Naive B cell (primary cell): ENCODE measurements at places on chromosomes 16 and 17.

DNA sequence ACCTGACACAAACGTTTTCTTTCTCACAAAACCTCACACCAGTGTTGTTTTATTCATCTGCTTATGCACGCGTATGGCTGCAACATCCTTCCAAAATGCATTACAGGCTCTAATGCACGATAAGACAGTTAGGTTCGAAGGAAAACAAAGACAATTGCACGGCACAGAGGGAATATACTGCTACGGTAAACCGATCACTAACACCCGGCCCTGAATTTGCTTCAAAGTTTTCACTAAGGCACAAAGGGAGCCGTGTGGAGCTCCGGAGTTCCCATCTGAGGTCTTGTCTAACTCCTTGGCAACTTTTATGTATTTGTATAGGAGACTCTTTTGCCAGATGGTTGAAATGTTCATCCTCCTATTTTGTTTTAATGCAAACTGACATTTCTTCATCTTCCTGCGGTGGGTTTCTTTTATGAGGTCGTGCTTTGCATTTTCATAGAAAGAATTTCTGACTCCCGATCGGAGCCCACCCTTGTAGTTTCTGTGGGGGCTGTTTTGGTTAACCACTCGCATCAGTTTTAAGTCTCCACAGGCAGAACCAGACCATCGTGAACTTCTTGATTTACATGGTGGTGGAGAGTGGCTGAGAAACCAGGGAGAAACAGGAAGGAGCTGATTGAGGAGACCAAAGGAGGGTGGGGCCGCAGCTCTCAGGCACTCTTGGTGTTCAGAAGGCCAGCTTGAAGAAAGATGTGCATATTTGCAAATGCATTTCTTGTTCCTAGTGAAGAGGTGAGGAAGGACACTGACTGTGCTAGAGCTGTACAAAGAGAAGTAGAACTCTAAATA lies 516.8 kb downstream of the MAF start:
- DNase-seq, result no peak
- H3K4me1 ChIP-seq, result peaks cover 7% of the 10 kb centered on the region
- no peak overlapping the region for H3K4me3 ChIP-seq

DNA sequence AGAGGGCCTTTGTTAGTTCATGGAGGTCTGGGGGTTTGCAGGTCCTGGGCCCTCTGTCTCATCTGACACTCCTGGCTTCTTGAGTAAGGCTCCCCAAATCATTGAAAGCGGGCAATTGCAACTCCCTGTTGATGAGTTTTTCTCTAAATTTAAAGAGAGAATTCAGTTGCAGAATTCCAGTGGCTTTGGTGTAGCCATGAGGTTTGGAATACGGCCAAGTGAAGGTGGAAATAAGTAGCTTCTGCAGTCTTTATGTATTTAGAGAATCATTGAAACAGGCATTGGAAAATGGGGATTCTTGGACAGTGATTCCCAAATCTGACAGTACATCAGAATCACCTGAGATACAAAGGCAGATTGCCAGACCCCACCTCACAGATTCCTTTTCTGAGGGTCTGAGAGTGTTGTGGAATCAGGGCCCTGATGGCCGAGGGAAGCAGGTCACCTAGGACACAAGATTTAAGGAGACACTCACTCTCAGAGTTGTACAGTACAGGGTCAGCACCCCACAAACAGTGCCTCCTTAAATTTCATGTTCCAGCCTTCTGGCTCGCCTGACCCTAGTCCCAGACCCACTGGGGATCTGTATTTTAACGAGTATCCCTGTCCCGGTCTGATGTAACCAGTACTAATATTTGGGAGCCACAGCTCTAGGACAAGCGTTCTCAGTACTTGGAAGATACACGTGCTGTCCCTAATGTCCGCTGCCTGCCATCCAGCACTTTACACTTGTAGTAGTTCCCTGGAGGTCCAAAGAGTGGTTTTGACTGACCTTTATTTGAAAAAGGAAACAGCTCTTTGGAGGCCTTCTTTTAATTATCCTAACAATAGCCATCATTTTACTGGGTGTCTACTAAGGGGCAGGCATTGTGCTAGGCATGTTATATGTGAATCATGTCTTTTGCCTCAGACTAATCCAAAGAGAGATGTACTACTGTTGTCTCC lies 37.8 kb downstream of the YPEL2 start:
- no peaks in the 10 kb centered on the region for H3K36me3 ChIP-seq
- H3K4me3 ChIP-seq, result no peak overlapping the region
- no peaks in the 10 kb centered on the region for H3K27me3 ChIP-seq
- H3K27ac ChIP-seq, result peak overlapping the region; percentile 33
- H3K4me1 ChIP-seq, result peaks cover 89% of the 10 kb centered on the region
- DNase-seq, result no peak

GRCh38 chr16:81238296-81239011 lies at the start of gene BCO1:
Gene BCO1, plus strand, starts transcription at chr16:81238689. Its CDS starts 220 bp downstream, at chr16:81238909.
- H3K27me3 ChIP-seq, result peaks cover 8% of the 10 kb centered on the region
- DNase-seq, result no peak
- H3K27ac ChIP-seq, result peak within 1 kb of the TSS; percentile 73
- no peaks in the 10 kb centered on the region for H3K36me3 ChIP-seq
- peaks cover 5% of the 10 kb centered on the region for H3K4me1 ChIP-seq

DNA sequence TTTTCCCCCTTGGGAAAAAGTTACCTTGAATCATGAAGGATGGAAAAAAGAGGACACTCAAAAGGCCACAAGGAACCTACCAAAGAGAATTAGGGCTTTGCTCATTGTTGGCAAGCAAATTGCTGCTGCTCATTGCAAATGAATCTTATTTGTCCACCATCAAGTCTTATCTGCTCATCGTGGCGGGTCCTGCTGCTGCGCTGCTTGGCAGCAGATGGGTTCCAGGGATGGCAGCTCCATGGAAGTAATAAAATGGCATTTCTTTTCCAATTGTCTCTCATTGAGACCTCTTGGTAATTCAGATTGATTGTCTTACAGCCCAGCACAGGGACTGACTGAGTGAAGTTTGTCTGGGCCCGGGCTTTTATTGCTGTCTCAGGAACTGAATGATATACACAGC lies 118.7 kb downstream of the MRM1 start:
- H3K4me3 ChIP-seq, result peak overlapping the region; percentile 25
- DNase-seq, result no peak
- H3K27ac ChIP-seq, result no peak overlapping the region
- H3K27me3 ChIP-seq, result peaks cover 6% of the 10 kb centered on the region

- peak within 1 kb of the TSS; percentile 98 for H3K4me3 ChIP-seq
- H3K4me1 ChIP-seq, result peaks cover 51% of the 10 kb centered on the region
- peak within 1 kb of the TSS; percentile 98 for H3K27ac ChIP-seq
- peak; percentile 93 for DNase-seq
- no peaks in the 10 kb centered on the region for H3K36me3 ChIP-seq
Observed at GRCh38 chr16:75647492-75648264, at the start of the genes KARS1 and TERF2IP. Gene KARS1, minus strand, starts transcription at chr16:75647665. Its CDS starts 26 bp downstream, at chr16:75647639. Gene TERF2IP, plus strand, starts transcription at chr16:75647773. Its CDS starts 110 bp downstream, at chr16:75647883.

- H3K36me3 ChIP-seq, result no peaks in the 10 kb centered on the region
- no peak overlapping the region for H3K4me3 ChIP-seq
Observed at GRCh38 chr17:74606050-74606449, 14.0 kb upstream of the CD300LD start.

- no peak for DNase-seq
- H3K4me1 ChIP-seq, result no peaks in the 10 kb centered on the region
- H3K27ac ChIP-seq, result no peak overlapping the region
- peaks cover 6% of the 10 kb centered on the region for H3K36me3 ChIP-seq
Observed at GRCh38 chr16:52634528-52634927, 87.6 kb upstream of the TOX3 start.

DNA sequence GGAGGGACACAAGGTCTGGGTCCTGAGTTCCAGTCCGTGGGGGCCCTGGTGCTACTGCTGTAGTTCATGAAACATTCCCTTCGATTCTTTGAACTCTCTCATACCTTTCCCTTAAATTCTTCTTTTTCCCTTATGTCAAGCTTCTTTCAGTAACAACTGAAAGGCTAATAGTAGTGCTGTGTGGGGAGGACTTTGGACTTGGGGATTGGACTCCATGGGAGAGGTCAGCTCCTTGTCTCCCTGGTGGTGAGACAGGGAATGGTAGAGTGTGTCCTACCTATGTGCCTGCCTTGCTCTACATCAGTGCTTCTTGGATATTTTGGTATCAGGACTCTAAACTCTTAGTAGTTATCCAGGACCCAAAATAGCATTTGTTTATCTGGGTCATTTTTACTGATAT lies 628.1 kb downstream of the WWOX start:
- no peak for DNase-seq
- H3K36me3 ChIP-seq, result no peaks in the 10 kb centered on the region
- no peaks in the 10 kb centered on the region for H3K27me3 ChIP-seq
- peak overlapping the region; percentile 28 for H3K27ac ChIP-seq
- peaks cover 29% of the 10 kb centered on the region for H3K4me1 ChIP-seq
- H3K4me3 ChIP-seq, result no peak overlapping the region

GRCh38 chr17:61492759-61493526 lies 40.7 kb downstream of the TBX4 start:
- H3K4me1 ChIP-seq, result no peaks in the 10 kb centered on the region
- no peak for DNase-seq
- H3K4me3 ChIP-seq, result no peak overlapping the region

DNA sequence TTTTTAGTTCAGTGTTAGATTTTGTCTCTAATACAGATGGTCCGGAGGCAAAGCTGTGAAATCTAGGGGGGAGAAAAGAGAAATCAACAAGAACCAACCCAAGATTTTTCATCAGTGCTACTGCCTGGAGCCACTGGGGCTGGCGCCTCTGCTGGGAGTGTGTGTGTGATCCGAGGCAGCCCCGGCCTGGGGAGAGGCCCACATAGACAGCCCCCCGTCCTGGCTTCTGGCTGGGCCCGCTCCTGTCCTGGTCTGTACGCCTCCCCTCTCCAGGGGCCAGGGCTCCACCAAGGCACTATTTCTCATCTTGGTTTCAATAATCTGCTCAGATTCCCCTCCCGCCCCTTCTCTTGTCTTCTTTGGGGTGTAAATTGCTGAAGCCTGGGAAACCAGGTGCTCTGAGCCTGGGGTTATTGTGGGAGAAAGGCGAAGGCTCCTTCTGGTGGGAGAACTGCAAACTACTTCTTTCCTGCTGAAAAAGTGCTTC lies 7.8 kb downstream of the BAHCC1 start:
- H3K4me3 ChIP-seq, result no peak overlapping the region
- peaks cover 79% of the 10 kb centered on the region for H3K27me3 ChIP-seq
- peaks cover 15% of the 10 kb centered on the region for H3K4me1 ChIP-seq
- H3K36me3 ChIP-seq, result peaks cover 7% of the 10 kb centered on the region
- no peak overlapping the region for H3K27ac ChIP-seq

DNA sequence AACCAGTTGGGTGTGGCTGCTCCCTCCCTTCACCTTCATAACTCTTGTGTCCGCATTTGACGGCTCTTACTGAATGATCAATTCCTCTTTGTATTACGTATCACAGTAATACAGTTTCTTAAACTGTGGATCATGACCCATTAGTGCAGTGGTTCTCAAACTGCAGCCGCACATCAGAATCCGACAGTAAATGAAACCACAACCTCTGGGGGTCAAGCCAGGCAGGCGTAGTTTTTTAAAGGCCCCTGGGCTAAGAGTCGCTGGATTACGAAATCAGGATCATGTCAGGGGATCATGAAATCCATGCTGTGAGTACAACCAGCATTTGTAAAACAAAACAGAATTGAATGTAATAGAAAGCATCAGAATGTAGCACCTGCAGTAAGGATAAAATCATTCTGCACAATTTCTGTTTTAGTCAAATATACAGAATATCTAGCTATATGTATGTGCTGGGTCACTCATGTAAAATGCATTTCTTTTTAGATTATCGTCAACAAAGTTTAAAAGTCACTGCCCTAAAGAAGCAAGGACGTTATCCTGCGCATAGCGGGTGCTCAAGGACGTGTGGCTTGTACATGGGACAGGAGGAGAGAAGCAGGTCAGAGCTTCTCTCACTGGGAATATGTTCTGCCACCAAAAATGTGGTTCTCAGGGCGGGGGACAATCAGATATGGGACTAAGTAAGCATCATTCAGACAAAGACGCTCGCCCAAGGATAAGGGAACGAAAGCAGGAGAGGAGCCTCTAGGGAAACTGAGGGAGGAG lies 113.1 kb downstream of the ZFHX3 start:
- DNase-seq, result no peak
- H3K4me1 ChIP-seq, result peaks cover 11% of the 10 kb centered on the region
- H3K27ac ChIP-seq, result no peak overlapping the region
- no peaks in the 10 kb centered on the region for H3K27me3 ChIP-seq
- H3K4me3 ChIP-seq, result no peak overlapping the region

GRCh38 chr17:67716405-67716798 lies 1.3 kb upstream of the NOL11 start:
- no peak for DNase-seq
- peak overlapping the region; percentile 71 for H3K27ac ChIP-seq
- peaks cover 4% of the 10 kb centered on the region for H3K27me3 ChIP-seq
- peaks cover 16% of the 10 kb centered on the region for H3K4me1 ChIP-seq
- H3K4me3 ChIP-seq, result no peak overlapping the region

DNA sequence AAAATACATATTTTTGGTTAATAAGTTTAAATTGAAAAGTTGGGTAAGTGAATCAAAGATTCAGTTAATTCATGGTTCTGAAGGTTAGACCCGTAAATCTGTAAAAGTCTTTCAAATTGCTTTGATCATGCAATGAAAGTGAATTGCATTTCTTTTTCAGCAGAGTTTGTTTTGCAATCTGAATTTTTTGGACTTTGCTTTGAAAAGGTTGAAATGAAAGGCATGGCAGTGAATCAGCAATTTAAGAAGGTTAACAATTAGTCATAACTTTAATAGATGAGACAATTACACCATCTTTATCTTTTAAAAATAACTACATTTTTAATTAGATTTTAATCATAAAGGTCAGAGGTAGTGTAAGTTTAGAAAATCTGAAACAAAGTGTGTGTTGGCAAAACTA lies 310.9 kb upstream of the KCNJ16 start:
- H3K27ac ChIP-seq, result no peak overlapping the region
- H3K4me1 ChIP-seq, result no peaks in the 10 kb centered on the region
- H3K4me3 ChIP-seq, result no peak overlapping the region
- no peak for DNase-seq

DNA sequence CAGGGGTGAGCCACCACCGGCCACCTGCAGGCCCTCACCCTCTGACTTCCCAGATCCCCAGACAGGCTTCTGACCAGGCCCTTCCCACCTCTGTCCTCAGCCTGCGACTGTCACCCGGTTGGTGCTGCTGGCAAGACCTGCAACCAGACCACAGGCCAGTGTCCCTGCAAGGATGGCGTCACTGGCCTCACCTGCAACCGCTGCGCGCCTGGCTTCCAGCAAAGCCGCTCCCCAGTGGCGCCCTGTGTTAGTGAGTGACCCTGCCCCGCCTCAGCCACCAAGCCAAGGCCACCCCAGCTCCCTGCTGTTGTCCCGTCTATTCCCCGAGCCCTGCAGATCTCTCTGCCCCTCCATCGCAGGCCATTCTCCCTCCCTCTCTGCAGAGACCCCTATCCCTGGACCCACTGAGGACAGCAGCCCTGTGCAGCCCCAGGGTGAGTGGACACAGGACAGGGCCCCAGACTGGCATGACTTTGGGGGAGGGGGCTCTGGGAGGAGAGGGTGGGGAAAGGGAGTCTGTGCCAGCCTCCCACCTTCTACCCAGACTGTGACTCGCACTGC lies 1.9 kb downstream of the NTN3 start:
- H3K27me3 ChIP-seq, result peaks cover 6% of the 10 kb centered on the region
- H3K36me3 ChIP-seq, result no peaks in the 10 kb centered on the region
- no peak overlapping the region for H3K27ac ChIP-seq
- DNase-seq, result no peak
- H3K4me1 ChIP-seq, result peaks cover 38% of the 10 kb centered on the region

GRCh38 chr17:40259505-40259904 lies 28.2 kb upstream of the CDC6 start:
- H3K4me3 ChIP-seq, result no peak overlapping the region
- no peak for DNase-seq
- no peaks in the 10 kb centered on the region for H3K27me3 ChIP-seq
- peaks cover 4% of the 10 kb centered on the region for H3K36me3 ChIP-seq
- no peak overlapping the region for H3K27ac ChIP-seq

GRCh38 chr17:65371702-65372101 lies 189.7 kb downstream of the AXIN2 start:
- no peaks in the 10 kb centered on the region for H3K36me3 ChIP-seq
- no peak for DNase-seq
- H3K4me3 ChIP-seq, result no peak overlapping the region
- no peak overlapping the region for H3K27ac ChIP-seq
